Breast epithelium (tissue), 4 donors: ENCODE measurements at places on chromosomes 1 and 21. TPM values are rescaled to one million over a fixed set of nuclear protein-coding genes. Genes with fewer than 3 reads are reported as not detected.

DNA sequence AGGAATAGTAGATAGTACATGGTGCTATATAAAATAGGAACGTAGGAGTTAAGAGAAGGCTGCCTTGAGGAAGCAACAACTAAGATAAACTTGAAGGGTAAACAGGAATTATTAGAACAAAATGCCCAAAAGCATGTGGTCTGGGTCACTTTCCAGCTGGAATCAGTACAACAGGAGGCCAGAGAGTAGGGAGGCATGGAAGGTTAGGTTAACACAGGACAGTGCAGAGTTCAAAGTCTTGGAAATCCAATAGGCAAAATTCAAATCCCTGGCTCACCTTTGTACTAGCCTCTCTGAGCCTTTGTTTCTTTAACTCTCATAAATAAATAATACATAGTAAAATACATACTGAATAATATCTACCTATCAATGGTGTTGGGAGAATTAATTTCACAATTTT lies 69.0 kb upstream of the NEK7 start:
- DNase-seq = no peak
- no peaks in the 10 kb centered on the region for H3K27me3 ChIP-seq
- H3K36me3 ChIP-seq = no peaks in the 10 kb centered on the region
- no peak overlapping the region for H3K27ac ChIP-seq
- no peaks in the 10 kb centered on the region for H3K4me1 ChIP-seq
- no peak overlapping the region for H3K4me3 ChIP-seq

DNA sequence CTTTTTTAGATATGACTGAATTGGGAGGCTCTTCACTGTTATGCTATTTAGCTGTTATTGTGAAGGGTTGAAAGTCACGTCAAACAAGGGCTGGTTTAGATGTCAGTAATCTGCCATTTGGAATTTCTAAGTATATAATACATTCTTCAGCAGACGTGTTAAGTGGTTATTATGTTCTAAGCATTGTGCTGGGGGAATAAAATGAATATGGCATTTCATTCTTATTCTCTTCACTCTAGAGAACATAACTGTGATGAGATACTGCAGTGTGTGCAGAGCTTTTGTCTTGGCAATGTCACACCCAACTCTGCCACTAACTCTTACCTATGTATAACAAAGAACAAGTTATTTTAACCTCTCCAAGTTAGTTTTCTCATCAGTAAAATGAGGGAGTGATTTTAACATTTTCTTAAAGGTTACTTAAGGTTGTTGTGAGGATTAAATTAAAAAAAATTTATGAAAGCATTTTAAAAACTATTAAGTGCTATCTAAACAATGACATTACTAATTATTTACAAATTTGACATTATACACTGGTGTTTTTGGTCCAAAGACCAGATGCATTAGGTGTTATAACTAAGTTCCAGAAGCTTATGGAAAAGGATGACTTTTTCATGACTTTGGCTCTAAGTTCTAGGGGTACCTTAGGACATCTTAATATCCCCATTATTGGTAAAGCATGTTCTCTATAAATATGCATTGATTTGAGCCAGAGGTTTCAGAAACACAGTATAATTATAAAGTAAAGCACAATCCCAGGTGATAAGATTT lies 58.3 kb downstream of the SLC30A7 start:
- no peaks in the 10 kb centered on the region for H3K36me3 ChIP-seq
- H3K27me3 ChIP-seq = no peaks in the 10 kb centered on the region
- no peak overlapping the region for H3K27ac ChIP-seq
- DNase-seq = no peak
- no peaks in the 10 kb centered on the region for H3K4me1 ChIP-seq

DNA sequence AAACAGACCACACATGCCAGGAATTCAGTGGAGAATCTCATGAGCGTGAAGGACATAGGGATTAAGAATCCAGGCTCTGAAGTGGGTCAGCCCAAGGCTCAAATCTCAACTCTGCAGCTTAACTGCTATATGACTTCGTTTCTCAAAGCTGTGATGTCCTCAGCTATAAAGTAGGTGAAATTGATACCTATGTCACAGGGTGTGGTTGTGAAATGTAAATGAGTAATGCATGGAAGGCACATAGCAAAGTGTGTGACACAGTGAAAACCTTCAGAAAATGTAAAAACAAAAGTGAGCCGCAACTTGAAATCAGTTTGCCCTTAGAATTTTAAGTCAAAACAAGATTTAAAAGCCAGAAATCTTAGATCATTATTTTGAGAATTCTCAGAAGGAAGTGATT lies 145.7 kb upstream of the PRMT6 start:
- H3K36me3 ChIP-seq = no peaks in the 10 kb centered on the region
- no peak overlapping the region for H3K27ac ChIP-seq
- DNase-seq = no peak
- no peak overlapping the region for H3K4me3 ChIP-seq

- H3K27me3 ChIP-seq = no peaks in the 10 kb centered on the region
- H3K4me3 ChIP-seq = no peak overlapping the region
Observed at GRCh38 chr1:119371815-119372214, 3.2 kb downstream of the HAO2 start.

DNA sequence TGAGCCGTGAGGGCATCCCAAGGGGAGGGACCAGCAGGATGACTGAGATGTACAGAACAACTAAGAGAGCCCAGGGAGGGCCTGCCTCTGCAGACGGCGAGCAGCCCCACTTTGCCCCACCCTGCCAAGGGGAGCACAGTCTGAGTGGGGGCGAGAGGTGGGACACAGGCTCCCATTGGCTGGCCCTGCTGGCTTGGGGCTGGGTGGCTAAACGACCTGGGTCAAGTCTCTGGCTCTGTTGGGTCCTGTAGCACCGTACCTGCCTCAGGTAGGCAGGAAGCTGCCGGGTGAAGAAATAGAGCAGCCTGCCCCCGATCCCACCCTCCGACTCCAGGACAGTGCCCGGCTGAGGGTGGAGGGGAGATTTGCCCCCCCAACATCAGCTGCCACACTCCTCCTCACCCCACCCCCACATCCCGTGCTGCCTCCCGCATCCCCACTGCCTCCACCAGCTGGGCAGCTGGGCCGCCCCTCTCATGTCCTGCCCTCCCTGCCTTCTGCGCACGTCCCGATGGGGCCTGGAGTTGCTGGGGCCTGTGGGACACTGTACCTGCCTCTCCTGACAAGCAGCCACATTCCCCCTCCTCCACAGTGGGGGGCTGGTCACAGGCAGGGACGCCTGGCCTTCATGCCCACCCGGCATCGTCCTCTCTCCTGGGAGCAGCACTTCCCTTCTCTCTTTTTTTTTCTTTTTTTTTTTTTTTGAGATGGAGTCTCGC lies 12.6 kb upstream of the PLEKHG5 start:
- no peaks in the 10 kb centered on the region for H3K27me3 ChIP-seq
- H3K4me3 ChIP-seq = no peak overlapping the region
- no peak overlapping the region for H3K27ac ChIP-seq
- H3K36me3 ChIP-seq = no peaks in the 10 kb centered on the region
- peaks cover 12% of the 10 kb centered on the region for H3K4me1 ChIP-seq
- DNase-seq = no peak

GRCh38 chr1:176364236-176364905 lies 98.6 kb upstream of the PAPPA2 start:
- H3K4me3 ChIP-seq = no peak overlapping the region
- no peaks in the 10 kb centered on the region for H3K4me1 ChIP-seq
- no peaks in the 10 kb centered on the region for H3K36me3 ChIP-seq
- no peak for DNase-seq
- H3K27me3 ChIP-seq = no peaks in the 10 kb centered on the region

GRCh38 chr21:44987301-44987885 lies 47.6 kb downstream of the SLX9 start:
- no peak overlapping the region for H3K4me3 ChIP-seq
- H3K4me1 ChIP-seq = peaks cover 4% of the 10 kb centered on the region
- no peaks in the 10 kb centered on the region for H3K27me3 ChIP-seq

- H3K27ac ChIP-seq = no peak overlapping the region
- no peak for DNase-seq
- H3K4me3 ChIP-seq = no peak overlapping the region
- H3K4me1 ChIP-seq = no peaks in the 10 kb centered on the region
Observed at GRCh38 chr1:15692121-15692682, 8.1 kb downstream of the PLEKHM2 start.

DNA sequence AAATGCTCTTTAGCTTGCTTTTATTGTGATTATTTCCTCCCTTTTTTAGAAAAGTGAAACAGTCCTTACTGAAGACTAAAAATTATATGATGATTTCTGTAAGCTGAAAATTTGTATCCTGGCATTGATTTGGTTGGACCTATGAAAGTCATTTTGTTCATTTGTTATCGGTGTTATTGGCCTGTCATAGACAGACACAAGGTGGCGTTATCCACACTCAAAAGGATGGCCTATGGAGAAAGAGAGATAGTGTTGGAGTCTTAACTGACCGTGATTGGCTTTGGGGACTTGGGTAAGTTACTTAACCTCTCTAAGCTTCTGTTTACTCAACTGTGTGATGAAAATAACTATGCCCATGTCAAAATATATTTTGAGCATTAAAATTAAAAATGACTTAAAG lies 203.6 kb upstream of the CHODL start:
- no peak overlapping the region for H3K27ac ChIP-seq
- H3K4me1 ChIP-seq = no peaks in the 10 kb centered on the region
- no peaks in the 10 kb centered on the region for H3K36me3 ChIP-seq
- H3K4me3 ChIP-seq = no peak overlapping the region

DNA sequence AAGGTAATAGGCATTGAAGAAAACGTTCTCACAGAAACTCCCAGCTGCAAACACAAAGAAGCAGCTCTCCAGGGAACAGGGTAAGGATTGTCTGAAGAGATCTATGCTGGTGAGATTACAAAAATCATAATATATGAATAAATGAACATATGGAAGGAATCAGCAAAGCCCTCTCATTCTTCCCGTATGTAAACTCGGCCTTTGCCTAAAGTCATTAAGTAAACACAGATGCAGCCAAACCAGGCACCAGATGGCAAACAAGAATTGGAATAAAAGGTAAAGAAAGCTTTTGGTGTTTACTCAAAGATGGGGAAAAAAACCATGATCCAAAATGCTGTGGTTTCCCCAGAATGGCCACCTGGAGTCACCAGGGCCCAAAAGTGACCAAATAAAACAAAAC lies 76.6 kb upstream of the HOOK1 start:
- H3K27ac ChIP-seq = no peak overlapping the region
- H3K4me1 ChIP-seq = no peaks in the 10 kb centered on the region
- no peaks in the 10 kb centered on the region for H3K27me3 ChIP-seq
- H3K4me3 ChIP-seq = no peak overlapping the region
- no peaks in the 10 kb centered on the region for H3K36me3 ChIP-seq

DNA sequence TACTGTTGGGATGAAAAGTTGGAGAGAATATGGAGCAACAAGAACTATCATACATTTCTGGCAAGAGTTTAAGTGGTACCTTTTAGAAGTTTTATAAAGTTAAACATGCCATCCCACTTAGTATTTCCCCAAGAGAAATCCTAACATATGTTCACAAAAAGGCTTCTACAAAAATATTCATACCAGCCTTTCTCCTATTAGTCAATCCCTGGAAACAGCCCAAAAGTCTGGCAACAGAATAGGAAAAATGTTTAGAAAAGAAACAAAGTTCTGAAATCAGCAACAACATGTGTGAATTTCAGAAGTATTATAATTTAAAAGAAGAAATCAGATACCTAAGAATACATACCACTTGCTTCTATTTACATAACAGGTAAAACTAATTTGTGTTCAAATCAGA lies 271.0 kb downstream of the DSCAM start:
- H3K4me3 ChIP-seq = no peak overlapping the region
- no peaks in the 10 kb centered on the region for H3K4me1 ChIP-seq
- H3K36me3 ChIP-seq = no peaks in the 10 kb centered on the region
- H3K27me3 ChIP-seq = no peaks in the 10 kb centered on the region
- H3K27ac ChIP-seq = no peak overlapping the region

Gene UBE2U
- not detected for total RNA-seq

Gene TTC39A
- total RNA-seq = 0.96 TPM

Gene CFHR1
- total RNA-seq = not detected

Gene PARS2
- total RNA-seq = 7.8 TPM

Gene ZNF670
- total RNA-seq = 4.9 TPM

Gene ST6GALNAC3
- 4.1 TPM for total RNA-seq

Gene KCNA3
- total RNA-seq = 0.96 TPM
